WTC11 (cell line): ENCODE measurements at places on chromosomes 2 and 18.

DNA sequence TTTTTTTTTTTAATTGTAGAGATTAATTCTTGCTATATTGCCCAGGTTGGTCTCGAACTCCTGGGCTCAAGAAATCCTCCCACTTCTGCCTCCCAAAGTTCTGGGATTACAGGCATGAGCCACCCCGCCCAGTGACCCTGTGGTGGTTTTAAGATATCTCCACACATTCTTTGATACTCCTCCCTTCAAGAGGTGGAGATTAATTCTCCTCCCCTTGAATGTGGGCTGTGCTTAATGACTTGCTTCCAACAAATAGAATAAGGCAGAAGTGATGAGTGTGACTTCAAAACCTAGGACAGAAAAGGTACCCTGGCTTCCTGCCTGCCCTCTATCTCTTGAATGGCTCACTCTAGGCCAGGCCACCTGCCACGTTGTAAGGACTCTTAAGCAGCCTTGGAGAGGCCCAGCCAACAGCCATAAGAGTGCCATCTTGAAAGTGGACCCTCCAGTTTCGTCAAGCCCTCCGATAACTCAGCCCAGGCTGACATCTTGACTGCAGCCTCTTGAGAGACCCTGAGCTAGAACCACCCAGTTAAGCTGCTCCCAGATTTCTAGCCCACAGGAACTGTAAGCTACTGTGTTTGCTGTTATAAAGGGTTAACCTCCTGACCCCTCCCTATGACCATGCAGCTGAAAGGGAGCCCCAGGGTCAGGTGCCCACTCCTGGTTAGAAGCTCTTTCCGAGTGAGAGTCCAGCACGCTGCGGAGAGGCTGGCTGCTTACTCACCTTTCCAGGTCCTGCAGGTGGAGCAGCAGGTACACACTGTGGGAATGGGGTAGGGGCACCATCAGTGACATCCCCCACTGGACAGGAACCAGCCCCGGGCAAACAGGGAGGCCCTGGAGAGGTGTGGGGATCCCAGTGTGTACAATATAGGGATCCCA lies 27.6 kb downstream of the MRPL35 start:
- no peak for DNase-seq

DNA sequence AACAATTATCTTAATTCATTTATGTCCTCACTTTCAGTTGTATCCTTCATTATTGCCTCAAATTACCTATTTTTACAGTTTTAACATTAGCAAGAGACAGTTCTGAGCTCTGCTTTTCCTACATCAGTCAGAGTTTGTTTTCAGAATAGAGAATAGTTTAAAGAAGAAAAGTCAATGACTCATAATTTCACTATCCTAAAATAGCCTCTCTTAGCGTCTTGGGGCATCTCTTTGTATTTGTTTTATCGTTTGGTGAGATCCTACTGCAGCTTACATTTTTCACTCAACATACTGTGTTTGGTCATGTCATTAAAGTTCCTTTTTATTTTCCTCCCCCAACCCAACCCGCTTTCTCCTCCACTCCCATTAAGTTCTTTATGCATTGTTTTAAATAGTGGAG lies 3.8 kb downstream of the SEC11C start:
- no peak for DNase-seq

GRCh38 chr2:236215761-236216333 lies 47.7 kb upstream of the GBX2 start:
- no peak for DNase-seq

DNA sequence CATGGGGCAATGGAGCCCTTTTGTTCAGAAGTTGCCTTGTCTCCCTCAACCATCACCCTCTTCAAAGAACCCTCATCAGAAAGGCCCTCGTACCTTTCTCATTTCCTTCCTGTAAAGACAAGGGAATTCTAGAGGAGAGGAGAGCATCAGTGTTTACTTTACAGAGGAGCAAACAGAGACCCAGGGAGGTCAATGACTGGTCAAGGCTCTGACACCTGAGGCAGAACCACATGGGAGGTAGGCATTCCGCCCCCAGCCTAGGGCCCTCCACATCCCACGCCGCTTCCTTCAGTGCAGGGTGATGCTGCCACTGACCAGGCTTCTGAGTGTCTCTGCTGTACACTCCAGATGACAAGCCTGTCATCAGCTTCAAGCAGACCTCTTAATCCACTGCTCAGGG lies 104.7 kb downstream of the NRP2 start:
- no peak for DNase-seq

DNA sequence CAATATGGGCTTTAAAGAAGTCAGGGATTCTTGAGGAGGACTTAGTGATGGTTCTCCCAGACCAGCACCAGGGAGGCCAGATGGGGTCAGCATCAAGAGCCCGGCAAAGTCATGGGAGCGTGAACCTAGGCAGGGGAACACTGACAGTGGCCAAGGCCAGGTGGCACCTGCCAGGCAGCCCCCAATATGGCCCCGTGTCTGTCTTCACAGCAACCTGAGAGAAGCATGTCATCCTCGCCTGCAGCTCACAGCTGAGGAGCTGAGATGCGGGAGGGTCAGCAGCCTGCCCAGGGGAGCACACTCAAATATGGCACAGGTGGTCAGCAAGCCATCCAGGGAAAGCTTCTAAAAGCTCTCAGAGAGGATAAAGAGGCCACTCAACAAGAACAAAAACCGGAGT lies 105.7 kb upstream of the GPC1 start:
- DNase-seq, result no peak

DNA sequence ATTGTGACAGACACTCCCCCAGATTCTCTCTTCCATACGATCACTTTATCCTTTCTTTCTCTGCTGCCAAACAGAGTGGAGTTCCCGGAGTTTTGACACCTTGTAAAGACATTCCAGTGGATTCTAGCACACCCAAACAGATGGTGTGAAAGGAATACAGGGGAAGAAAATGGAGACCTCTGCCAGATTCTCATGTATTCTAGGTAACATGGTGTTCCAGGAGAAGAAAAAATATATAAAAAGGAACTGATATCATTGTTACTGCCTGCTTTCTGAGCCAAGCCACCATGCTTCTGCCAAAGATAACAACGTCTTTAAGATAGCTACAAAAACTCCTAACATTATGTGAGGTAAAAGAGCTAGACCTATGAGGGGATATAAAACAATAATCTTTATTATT lies 136.5 kb downstream of the TXNL1 start:
- no peak for DNase-seq

DNA sequence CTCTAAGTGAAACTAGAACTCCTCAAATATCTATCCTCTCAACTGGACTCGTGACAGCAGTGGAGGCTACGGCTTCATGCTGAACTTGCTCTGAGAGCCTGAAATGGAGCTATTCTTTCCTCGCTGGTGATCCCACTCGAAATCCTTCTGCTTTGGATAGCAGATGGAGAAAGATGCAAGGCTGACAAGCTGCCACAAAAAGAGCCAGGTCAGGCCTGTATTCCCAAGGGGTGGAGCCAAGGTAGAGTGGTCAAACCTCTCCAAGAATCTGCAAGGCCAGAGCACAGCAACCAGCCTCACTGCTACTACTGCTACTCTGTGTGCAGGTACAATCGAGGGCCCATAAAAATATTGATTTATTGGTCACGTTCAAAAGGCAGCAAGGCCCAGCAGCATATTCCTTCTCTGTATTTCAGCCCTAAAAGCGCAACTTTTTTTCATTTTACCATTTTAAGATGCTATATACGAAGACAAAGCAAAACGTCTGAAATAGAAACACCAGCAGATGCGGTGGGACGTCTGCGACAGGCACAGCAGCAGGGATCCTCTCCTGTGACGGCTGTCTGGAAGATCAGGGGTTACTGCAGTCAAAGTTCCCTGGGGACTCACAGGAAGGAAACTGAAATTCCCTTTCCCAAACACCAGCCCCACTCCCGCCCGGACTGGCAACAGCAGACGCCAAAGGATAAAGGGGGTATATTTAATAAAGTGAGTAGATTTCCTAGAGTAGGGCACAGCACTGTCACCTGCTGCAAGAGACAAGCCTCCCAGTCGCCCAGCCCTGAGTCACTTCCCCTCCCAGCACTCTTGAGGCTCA lies 2.4 kb downstream of the SPRED2 start:
- DNase-seq, result no peak

- no peak for DNase-seq
Observed at GRCh38 chr2:149544692-149545091, 42.9 kb downstream of the MMADHC start.

DNA sequence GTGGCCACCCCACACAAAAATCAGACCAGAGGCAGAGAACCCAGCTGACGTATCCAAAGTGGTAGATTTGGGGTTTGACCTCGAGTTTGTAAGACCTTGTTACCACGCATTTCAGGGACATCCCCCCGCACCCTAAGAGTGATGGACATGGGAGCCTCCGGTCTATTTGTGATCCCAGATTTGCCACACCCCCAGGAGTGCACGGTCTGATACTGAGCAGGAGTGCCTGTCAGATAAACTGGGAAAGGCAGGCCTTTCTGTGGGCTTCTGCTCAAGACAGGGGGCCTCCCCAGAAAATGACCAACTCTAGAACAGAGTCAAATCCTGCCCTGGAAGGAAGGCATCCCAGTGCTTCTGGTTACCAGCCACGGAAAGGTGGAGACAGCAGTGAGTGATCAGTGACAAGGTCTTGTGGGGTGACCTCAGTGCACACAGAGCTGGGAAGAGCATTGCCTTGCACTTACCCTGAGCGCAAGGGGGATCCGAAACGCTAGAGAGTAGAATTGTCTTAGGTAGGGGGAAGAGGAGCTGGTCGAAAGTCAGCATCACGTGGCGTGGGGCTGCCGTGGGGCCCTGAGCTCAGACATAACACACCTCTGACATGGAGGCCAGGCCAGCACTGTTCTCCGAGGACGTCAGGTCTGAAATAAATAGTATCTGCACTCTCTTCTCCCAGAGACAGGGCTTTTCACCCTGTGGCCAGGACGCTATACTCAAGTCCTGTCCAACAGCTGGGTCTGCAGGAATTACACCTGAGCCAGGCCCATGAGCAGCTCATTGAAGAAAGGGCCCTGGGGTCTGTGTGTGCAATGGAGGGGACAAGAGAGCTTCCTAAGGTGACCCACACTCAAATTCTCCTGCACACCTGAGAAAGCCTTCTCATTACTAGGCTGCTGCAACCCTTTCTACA lies 242.4 kb upstream of the SALL3 start:
- no peak for DNase-seq

- no peak for DNase-seq
Observed at GRCh38 chr2:210252699-210253606, 27.7 kb upstream of the ACADL start.

GRCh38 chr18:11821208-11821607 lies 30.0 kb upstream of the CHMP1B start:
- DNase-seq, result no peak

DNA sequence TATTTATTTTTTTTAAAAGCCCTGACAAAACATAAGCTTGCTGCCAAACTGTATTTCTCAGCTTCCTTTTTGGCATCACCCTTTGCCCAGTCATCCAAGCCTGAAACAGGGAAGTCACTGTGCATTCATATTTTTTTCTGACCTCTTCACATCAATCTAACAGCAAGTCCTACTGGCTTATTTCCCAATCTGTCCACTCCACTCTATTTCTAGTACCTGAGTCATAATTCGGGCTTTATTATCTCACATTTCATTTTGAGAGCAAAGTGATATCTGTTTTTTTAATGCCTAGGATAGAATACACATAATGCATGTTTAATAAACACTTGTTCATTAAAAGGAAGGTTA lies 5.1 kb downstream of the HNMT start:
- no peak for DNase-seq
